ENCODE measurements at places on chromosomes 11 and 22.

DNA sequence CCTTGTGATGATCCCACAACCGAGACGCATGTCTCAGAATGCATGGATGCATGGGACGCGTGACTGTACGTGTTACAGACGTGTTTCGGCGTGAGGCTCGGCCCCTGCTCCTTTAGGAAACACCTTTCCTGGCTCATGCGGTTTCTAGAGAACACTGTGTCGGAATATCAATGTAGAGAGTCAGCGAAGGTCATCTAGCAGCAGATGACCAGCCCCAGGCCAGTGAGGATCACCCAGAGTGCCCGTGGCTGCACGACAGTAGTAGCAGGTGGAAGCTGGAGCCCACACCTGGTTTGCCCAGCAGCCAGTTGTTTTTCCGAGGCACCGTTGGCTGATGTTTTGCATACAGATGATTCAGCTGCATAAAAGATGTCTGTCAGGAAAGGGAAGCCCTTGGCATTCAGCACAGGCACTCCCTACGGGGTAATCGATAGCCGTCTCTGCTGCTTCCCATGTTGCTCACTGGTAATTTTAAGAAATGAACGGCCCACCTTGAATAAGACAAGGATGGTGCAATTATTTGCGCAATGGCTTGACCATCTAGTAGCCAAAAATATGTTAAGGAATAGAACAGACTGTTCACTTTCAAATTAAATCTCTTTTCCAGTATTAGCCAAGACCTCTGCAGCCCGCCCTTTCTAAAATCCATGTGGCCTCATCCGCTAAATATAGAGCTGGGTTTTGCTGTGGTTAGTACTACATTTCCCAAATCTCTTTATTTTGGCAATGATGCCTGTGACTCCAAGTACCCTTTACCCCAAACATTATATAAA is 1.1 kb upstream of the CLTCL1 start:
- H3K4me1 ChIP-seq = peaks cover 25% of the 10 kb centered on the region
- peak overlapping the region; percentile 75 for H3K4me3 ChIP-seq
- no peak for DNase-seq

DNA sequence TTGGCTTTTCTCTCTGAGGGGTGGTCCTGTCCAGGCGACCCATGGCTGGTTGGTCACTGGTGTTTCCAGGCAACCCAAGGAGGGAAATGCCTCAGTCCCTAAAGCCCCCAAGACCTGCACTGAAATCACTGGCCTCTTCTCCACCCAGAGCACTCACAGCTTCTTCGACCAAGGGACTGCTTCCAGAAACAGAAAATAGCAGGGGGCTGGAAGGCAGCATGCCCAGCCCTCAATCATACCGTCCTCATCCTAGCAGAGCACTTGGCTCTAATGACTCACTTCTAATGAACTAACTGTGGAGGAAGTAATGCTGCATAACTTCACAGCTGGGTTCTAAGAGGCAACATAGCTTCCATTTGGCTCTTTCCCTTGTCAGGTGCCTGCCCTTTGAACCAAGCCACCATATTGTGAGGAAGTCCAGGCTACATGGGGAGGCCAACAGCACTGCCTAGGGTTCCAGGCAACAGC is 27.6 kb downstream of the DKK3 start:
- no peaks in the 10 kb centered on the region for H3K27me3 ChIP-seq
- H3K27ac ChIP-seq = no peak overlapping the region
- no peak overlapping the region for H3K4me3 ChIP-seq
- DNase-seq = no peak

DNA sequence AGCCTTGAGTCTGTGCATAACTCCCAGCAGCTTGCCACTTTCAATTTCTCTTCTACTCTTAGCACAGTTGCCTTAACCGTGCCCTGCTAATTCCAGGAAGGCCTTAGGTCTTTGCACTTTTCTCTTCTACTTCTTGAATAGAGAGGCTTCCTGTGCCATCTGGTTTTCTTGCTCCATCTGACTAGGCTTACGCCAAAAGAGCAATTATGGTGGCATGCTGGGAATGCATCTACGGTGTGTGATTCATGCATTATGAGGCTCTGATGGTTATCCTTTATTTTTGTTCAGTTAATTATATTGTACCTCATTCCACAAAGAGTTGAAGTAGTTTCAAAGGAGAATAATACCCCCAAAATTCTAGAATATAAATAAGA is 29.4 kb downstream of the SIK2 start:
- H3K27ac ChIP-seq = no peak overlapping the region
- H3K36me3 ChIP-seq = no peaks in the 10 kb centered on the region
- no peak overlapping the region for H3K4me3 ChIP-seq

DNA sequence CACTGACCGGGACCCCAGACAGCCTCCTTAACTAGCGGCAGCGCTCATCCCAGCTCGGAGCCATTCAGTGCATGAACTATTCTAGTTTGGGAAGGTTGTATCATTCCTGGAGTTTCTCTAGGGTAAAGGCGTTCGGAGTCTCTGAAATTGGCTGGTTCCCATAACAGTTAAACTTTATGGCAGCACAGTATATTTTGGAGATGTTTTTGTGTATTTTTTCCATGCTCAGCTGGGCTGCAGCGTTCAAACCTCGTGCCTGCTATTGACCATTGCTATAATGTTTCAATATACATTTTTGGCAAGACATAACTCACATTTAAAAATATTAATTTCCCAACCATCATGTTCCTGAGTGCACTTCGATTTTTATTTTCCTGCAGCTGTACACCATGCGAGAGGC is 169.7 kb downstream of the ST3GAL4 start:
- peaks cover 47% of the 10 kb centered on the region for H3K27me3 ChIP-seq
- no peak overlapping the region for H3K4me3 ChIP-seq
- no peaks in the 10 kb centered on the region for H3K4me1 ChIP-seq
- DNase-seq = no peak

DNA sequence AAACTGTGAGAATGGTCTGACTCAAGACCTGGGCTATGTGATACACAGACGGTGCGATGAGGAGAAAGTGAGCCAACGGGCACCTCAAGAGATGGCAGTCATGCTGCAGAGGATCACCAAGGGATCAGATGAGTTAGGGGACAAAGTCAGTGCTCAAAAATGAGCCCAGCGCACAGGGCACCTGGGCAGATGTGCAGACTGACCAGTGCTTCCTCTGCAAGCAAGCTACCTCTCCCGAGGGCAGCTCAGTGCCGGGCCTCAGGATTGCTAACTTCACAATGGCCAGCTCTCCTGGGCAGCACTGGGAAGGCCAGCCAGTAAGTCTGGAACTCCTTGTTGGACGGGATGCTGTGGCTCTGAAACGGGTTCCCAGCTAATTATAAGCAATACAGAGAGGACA is 15.3 kb downstream of the HDHD5 start:
- H3K27me3 ChIP-seq = no peaks in the 10 kb centered on the region
- no peak overlapping the region for H3K27ac ChIP-seq
- H3K36me3 ChIP-seq = peaks cover 32% of the 10 kb centered on the region
- no peak overlapping the region for H3K4me3 ChIP-seq

- H3K27ac ChIP-seq = no peak overlapping the region
- no peak for DNase-seq
- H3K27me3 ChIP-seq = no peaks in the 10 kb centered on the region
- H3K4me1 ChIP-seq = peaks cover 13% of the 10 kb centered on the region
- H3K4me3 ChIP-seq = no peak overlapping the region
Measured at GRCh38 chr22:25525376-25525775, 39.1 kb upstream of the GRK3 start.

DNA sequence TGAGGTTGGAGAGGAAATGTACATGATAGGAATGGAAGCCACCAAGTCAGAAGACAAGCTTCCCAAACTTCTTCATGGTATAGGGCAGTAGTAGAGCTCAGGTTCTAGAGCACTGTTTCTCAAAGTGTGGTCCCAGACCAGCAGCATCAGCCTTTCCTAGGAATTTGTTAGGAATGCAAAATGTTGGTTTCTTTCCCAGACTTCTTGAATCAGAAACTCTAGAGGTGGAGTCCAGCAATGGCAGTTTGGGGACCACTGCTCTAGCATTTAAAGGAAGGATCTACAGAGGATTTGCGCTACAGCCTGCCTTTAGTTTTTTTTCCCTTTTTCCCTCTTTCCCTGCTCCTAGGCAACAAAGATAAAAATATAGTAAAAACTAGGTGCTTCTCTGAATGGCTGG is 17.0 kb upstream of the MMP12 start:
- peaks cover 2% of the 10 kb centered on the region for H3K27me3 ChIP-seq
- no peak overlapping the region for H3K4me3 ChIP-seq
- H3K36me3 ChIP-seq = no peaks in the 10 kb centered on the region
- no peak overlapping the region for H3K27ac ChIP-seq
- DNase-seq = no peak
- H3K4me1 ChIP-seq = no peaks in the 10 kb centered on the region

- H3K36me3 ChIP-seq = no peaks in the 10 kb centered on the region
- no peak overlapping the region for H3K4me3 ChIP-seq
- peaks cover 9% of the 10 kb centered on the region for H3K4me1 ChIP-seq
- no peak for DNase-seq
Measured at GRCh38 chr22:36586271-36586670, 57.3 kb upstream of the EIF3D start.

- DNase-seq = no peak
- no peaks in the 10 kb centered on the region for H3K36me3 ChIP-seq
- peaks cover 14% of the 10 kb centered on the region for H3K4me1 ChIP-seq
- H3K4me3 ChIP-seq = no peak overlapping the region
- no peak overlapping the region for H3K27ac ChIP-seq
Measured at GRCh38 chr11:117929916-117930570, 841 bp upstream of the TMPRSS13 start.

- H3K27ac ChIP-seq = no peak overlapping the region
- no peak overlapping the region for H3K4me3 ChIP-seq
- H3K4me1 ChIP-seq = no peaks in the 10 kb centered on the region
- H3K36me3 ChIP-seq = no peaks in the 10 kb centered on the region
Measured at GRCh38 chr11:45204761-45205160, 58.3 kb downstream of the PRDM11 start.

DNA sequence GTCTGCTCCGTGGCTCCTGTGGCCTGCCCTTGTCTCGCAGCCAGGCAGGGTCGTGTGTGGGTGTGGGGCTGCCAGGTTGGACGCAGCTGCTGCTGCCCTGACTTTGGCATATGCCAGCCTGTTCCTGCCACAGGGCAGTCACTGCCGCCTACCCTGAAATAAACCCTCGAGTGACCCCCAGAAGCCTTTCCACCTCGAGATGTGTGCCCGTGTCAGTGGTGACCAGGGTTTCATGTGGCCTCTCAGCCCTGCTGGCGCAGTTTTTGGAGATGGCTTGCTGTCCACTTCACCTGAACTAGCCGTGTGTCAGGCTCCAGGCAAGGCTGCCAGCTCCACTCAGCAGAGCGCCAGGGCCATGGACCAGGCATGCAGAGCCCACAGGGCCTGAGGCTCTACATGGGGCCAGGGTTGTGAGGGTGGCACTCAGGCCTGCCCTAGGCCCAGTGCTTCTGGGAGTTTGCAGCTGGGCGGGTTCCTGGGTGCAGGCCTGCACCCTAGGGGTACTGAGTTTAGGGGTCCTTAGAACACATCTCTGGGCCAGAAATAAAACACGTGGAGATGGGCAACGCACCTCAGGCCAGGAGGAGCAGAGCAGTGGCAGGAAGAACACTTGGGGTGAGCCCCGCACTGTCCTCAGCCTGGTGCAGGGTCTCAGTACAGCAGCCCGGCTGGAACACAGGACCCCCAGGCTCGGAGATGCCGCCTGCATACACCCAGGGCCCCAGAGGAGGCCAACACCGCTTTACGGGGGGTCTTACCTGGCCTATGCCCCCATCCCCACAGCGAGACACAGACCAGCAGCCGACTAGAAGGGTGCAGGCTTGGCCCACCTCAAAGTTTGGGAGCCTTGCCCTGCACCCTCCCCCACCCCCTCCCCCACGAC is 8.8 kb upstream of the PANX2 start:
- DNase-seq = no peak
- H3K4me1 ChIP-seq = no peaks in the 10 kb centered on the region
- no peaks in the 10 kb centered on the region for H3K36me3 ChIP-seq

DNA sequence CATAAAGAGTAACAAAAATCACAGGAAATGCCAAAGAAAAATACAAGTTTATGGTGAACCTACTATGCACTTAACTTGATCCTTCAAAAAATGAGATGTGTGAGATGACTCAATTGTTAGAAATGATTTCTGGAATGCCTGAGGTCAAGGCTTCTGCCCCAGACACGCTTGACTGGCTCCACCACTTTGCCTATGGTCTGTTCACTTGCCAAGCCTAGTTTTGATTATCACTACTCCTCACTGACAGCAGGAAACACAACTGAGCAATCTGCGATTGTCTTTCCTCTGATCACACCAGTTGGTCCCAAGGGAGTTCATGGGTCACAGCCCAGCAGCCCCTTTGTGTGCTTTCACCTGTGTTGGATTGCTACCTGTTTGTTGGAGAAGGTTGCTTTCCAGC is 20.6 kb upstream of the PRDM10 start:
- peak; percentile 29 for DNase-seq
- H3K27me3 ChIP-seq = no peaks in the 10 kb centered on the region
- H3K4me3 ChIP-seq = peak overlapping the region; percentile 12
- no peaks in the 10 kb centered on the region for H3K36me3 ChIP-seq

DNA sequence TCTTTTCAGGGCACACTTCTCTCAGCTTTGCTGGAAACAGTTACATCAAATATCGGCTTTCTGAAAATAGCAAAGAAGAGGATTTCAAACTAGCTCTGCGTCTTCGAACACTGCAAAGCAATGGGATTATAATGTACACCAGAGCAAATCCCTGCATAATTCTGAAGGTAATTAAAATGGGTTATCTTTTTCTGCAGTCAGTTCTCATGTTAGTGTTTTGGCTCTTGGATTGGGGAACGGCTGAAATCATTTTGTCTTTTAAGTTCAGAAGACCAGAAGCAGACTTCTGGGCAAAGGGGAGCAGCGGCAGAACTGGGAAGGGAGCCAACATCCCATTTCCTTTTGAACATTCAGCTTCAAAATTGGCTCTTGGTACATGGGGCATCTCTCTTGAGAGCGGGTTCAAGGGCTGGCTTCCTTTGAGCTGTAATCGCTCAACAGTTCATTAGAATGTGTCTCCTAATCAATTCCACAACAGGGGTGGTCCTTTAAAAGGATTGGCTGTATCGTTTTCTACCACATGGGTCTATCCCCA is 110.2 kb upstream of the MTNR1B start:
- no peaks in the 10 kb centered on the region for H3K4me1 ChIP-seq
- H3K27ac ChIP-seq = no peak overlapping the region
- peaks cover 13% of the 10 kb centered on the region for H3K27me3 ChIP-seq

- H3K4me3 ChIP-seq = no peak overlapping the region
- no peak overlapping the region for H3K27ac ChIP-seq
- H3K4me1 ChIP-seq = no peaks in the 10 kb centered on the region
- H3K36me3 ChIP-seq = no peaks in the 10 kb centered on the region
Measured at GRCh38 chr11:36693139-36693843, 95.3 kb upstream of the RAG2 start.

DNA sequence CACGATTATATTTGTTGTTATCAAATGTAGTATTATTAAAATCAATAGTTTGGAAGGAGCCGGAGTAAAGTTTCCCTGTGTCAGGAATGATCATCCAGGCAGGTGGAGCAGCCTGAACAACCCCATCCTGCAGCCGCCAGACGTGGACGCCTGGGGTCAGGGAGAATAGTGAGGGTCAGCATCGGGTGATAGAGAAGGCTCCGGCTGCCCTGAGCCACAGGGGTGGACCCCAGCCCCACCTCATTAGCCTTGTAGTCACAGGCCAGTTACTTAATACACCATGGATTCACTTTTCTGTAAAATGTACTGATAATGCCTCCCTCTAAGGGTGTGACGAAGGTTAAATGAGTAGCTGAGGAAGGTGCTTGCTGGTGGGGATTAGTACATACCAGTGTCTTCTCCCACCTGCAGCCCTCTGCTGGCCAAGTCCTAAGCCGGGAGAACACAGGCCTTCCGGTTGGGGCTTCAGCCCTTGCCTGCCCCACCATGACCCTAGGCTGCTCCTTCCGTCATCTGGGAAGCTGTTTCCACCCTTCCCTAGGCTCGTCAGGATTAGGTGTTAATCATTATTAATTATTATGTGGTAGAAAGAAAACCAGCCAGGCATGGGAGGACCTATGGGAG is 14.9 kb downstream of the TMEM121B start:
- H3K27me3 ChIP-seq = no peaks in the 10 kb centered on the region
- no peak for DNase-seq
- no peak overlapping the region for H3K27ac ChIP-seq
- peaks cover 12% of the 10 kb centered on the region for H3K36me3 ChIP-seq
- no peak overlapping the region for H3K4me3 ChIP-seq
